NCI-H69 (cell line): ENCODE measurements at places on chromosomes 5 and 9.
A peak's percentile ranks its signal among the peaks of the same experiment; 100 is the strongest.

GRCh38 chr5:7856855-7857254 is 5.9 kb upstream of the CFAP90 start:
- peak; percentile 73 for DNase-seq

- no peak for DNase-seq
These were observed 7.0 kb downstream of the SQSTM1 start for GRCh38 chr5:179827680-179828079.

DNA sequence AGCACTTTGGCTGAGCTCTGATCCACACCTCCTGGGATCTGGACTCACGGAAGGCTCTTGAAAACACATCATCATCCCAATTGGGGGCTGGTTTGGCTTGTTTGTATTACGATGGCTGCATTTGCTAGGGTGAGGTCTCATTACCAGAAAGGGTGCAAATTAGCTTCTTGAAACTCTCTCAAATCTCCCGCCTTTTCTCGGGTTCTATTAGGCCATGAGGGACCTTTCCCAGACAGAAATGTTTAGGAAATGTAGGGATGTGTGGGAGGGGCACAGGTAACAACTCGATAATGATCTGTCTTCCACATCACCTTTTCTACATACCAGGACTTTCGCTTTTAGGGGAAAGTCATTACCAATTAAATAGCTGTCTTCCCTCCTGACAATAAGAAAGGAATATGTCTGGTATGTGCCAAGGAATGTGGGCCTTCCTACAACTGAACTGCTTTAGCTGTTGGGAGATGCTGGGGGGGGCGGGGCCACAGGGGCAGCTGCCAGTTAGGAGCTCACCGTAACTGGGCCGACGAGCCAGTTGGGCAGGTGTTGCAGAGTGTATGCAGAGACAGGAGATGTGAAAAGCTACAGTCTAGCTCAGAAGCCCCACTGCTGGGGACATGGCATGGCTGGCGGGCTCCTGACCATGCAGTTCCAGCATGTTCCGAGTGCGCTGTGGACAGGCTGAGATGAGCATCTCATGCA is 71.2 kb downstream of the AK8 start:
- no peak for DNase-seq

DNA sequence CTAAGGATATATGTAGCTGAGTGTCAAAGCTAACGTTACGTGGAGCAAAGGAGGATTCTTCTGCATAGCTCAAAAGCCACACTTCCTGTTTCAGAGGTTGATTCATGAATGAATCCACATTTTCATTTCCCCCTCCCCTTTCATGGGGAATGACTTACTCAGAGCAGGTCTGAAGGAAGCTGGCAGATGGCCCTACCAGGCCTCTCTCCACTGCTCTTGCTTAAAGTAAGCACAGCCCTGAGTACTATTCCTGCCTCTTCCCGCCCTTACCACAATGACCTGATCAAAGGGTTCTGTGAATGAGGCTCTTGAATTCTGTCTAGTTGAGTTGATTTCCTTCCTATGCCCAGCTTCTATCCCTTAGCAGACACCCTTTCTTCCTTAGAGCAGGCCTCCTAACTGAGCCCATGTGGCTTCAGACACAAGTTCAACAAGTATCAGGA is 6.3 kb downstream of the IGIP start:
- DNase-seq = no peak

DNA sequence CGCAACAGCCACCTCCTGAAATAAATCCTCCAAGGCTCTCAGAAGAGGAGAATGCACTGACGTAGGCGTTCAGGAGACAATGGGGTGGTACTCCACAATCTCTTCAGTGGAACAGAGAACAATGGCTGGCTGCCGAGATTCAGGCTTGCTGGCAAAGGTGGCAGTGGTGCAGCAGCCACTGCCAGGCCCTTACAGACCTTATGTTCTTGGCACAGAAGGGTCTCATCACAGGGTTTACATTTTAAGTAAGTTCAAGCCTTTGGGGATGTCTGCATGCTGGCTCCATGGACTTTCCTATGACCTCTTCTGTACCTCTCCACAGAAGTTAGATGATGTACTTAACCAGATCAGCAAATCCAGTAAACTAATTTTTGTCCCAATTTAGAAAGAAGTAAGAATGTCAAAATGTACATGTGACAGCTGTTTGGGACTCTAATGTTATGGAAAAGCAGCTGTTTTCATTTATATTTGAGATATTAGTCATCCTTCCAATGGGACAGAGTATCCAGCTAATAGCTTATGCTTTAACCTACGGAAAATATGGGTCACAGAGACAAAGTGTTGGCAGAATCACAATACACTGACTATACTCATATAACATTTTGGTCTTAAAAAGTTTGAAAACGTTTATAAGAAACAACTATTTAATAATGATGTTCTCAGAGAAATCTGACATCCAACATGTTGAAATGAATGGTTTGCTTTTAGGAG is 180.9 kb downstream of the MAPKAP1 start:
- no peak for DNase-seq

DNA sequence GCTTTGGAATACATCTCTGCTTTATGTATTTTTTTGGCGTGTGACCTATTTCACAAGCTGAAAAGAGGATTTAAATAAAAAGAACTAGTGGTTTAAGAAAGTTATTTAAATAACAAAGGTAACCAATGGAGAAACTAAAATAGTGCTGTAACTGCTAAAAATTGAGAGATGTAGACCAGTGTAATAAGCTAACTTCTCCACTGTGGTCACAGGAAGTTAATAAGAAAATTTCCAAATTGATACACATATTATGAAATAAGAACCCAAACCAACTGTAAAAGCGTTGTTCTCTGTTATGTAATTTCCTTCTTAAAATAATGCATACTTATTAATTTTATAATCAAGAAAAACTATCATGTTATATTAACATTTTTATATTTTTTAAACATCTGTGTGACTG is 29.1 kb upstream of the ZFAND5 start:
- no peak for DNase-seq

DNA sequence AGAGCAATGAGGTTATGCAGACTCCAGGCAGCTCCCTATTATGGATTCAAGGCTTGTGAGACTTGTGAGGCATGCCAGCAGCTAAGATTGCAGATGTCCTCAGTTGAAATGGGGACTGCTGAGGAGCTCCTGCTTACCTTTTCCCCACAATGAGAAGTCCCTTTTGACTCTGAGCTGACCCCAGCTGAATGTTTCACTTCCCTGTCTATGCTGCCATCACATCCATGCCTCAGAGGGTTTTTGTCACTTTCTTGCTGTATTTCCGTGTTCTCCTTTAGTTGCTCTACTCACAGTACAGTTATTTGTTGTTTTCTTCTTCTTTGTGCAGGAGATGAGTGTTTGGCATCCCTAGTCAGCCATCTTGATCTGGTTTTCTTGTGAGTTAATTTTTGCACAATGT is 18.8 kb upstream of the OR2S2 start:
- DNase-seq = no peak
